ENCODE measurements at places on chromosomes 11 and 22.

DNA sequence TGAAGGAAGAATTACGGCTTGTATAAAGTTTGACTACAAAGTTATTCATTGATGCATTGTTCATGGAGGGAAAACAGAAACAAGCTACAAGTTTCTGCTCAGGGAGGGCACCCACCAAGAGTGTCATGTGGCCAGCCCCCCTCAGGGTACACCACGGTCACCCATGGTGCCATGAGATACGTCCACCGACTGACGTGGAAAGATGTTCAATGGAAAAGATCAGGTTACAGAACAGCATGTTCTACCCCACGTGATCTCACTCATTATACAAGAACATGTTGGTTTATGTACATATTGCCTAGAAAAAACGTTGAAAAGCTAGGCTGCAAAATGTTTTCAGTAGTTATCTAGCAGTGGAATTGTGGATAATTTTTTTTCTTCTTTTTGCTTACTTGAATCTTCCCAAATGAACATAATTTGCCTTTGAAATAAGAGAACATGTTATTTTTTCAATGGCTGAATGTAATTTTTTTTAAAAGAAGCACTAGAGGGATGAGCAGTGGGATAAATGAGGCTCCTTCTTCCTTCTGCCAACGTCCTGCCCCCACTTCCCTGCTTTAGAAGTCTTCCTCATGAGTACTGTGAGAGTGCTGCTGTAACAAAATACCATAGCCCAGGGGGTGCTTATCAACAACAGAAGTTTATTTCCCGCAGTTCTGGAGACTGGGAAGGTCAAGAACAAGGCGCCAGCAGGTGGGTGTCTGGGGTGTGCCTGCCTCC, 22.5 kb downstream of the RCN1 start:
- DNase-seq, result no peak

GRCh38 chr11:37496201-37496600, 898.2 kb upstream of the RAG2 start:
- DNase-seq, result no peak

- DNase-seq, result no peak
These were observed 253.2 kb downstream of the LARGE1 start for GRCh38 chr22:33666961-33667619.

GRCh38 chr22:25172153-25172552, 27.5 kb upstream of the CRYBB3 start:
- DNase-seq, result peak; percentile 73

DNA sequence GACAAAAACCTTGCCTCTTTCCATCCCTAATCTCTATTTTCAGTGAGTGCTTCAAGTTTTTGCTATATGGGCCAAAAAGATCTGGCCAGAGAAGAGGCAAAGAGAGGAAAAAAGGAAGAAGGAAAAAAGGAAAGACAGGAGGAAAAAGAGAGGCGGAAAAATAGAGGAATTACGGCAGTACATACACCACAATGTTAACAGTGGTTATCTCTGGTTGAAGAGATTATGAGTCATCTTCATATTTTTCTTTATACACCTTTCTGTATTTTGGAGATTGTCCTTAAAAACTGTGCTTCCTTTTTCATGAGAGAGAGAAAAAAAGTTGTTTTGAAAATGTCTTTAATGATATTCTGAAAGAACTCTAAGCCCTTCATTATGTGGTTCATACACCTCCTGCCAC, 133.7 kb downstream of the SBF2 start:
- DNase-seq, result no peak

- DNase-seq, result no peak
These were observed 10.0 kb downstream of the PRR33 start for GRCh38 chr11:1881442-1882264.

DNA sequence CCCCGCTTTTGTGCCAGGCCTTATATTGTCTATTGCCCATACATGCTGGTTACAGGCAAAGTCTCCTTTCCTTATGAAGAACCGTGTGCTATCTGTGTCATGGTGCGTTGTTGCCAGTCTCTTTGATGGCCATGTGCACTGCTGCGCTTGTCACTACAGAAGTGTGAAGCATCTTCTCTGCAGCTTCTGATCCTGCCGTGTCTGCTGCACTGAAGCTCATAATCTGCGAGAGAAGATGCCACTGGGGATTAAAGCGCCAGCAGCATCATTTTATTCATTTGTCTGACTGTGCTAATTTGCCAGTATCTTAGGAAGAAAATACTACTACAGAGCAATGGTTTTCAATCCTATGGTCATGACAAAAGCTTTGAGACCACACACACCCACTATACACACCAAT, 330.1 kb downstream of the FAT3 start:
- DNase-seq, result no peak

DNA sequence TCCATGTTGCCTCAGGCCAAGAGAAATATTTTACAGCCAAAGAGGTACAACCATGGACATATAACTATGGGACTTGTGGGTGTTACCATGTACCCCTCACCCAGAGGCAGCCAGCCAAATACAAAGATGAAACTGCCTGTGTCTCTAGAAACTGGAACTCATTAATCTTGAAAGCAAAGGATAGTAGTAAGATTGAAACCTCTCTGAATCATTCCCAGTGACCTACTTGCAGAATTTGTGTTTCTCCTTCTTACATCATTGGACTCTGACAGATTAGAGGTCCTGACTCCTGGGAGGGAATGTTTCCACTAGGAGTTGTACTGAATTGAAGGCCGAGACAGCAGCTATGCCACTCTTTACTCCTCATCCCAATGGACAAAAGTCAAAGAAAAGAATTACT, 257.4 kb upstream of the UBASH3B start:
- DNase-seq, result no peak

DNA sequence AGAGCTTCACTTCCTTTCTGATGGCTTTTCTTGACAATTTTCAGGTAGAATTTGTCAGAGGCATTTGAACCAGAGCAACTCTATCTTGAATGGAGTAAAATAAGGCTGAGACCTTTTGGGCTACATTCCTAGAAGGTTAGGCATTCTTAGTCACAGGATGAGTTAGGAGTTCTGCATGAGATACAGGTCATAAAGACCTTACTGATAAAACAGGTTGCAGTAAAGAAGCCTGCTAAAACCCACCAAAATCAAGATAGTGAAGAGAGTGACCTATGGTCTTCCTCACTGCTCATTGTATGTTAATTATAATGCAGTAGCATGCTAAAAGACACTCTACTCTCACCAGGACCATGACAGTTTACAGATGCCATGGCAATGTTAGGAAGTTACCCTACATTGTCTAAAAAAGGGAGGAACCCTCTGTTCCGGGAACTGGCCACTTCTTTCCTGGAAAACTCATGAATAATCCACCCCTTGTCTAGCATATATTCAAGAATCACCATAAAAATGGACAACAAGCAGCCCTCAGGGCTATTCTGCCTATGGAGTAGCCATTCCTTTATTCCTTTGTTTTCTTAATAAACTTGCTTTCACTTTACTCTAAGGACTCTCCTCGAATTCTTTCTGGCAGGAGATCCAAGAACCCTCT, 1519.7 kb upstream of the TENM4 start:
- no peak for DNase-seq

DNA sequence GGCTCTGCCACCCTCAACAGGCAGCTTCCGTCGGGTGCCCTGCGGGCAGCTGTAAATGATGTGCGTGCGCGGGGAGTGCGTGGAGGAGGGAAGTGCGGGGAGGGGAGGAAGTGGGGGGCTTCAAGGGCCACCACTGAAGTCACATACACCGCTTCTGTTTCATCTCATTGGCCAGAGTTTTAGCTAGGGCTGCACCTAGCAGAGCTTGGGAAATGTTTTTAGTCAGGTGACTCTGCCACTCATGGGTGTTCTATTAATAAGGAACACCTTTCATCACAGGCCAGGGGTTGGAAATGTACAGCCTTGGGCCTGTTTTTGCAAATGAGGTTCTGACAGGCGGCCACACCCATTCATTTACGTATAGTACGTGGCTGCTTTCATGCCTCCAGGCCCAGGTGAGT, 14.6 kb downstream of the FAM118A start:
- DNase-seq, result no peak

GRCh38 chr22:33542153-33542552, 378.1 kb downstream of the LARGE1 start:
- DNase-seq, result no peak

DNA sequence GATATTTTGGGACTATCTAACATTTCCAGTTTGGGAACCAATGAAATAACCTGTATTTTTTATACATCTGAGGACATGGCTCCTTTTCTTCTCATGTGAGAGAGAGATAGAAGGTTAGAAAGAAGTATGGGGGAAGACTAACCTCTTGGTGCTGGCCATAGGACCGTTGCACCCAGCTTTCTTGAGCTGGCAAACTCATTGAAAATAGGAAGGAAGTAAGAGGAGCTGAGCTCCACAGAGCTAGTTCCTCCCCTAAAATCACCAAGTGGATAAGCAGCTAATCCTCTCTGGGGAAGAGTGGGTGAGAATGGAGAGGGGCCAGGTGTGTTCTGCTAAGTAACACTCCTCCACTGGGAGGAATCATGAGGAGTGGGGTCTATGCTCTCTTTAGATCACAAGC, 387.4 kb upstream of the CADM1 start:
- DNase-seq, result no peak

DNA sequence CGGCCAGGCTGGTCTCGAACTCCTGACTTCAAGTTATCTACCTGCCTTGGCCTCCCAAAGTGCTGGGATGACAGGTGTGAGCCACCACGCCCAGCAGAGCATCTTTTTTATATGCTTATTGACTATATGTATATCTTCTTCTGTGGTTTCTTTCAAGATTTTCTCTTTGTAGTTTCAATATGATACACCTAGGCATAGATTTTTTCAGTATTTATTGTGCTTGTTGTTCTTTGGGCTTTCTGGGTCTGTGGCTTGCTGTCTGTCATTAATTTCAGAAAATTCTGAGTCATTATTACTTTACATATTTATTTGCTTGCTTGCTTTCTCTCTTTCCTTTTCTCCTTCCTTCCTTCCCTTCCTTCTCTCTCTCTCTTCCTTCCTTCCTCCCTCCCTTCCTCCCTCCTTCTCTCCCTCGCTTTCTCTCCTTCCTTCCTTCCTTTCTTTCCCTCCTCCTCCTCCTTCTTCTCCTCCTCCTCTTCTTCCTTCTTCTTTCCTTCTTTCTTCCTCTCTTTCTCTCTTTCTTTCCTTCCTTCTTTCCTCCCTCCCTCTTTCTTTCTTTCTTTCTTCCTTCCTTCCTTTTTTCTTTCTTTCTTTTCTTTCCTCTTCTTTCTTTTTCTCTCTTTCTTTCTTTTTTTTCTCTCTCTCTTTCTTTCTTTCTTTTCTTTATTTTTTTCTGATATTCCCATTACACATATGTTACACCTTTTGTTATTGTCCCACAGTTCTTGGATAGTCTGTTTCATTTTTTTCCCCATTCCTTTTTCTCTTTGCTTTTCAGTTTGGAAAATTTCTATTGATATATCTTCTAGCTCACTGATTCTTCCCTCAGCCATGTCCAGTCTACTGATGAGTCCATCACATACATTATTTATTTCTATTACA, 10.9 kb upstream of the DCHS1 start:
- no peak for DNase-seq

DNA sequence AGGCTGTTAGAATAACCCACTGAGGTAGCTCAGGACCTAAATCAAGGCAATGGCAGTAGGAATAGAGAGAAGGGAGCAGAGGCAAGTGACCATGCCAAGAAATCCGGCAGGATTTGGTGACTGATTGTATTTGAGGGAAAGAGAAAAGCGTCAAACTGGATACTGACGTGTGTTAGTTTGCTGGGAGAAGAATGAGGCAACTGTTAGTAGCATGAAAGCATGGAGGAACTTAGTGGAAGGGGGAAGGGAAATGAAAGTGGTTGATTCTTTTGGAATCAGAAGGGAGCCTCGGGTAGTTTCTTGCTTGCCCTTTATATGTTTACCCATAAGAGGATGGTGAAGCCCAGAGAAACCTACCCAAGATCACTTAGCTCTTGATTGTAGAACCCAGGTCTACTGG, 8.3 kb downstream of the PPFIBP2 start:
- no peak for DNase-seq

GRCh38 chr11:27317751-27318150, 45.3 kb downstream of the CCDC34 start:
- DNase-seq, result no peak

DNA sequence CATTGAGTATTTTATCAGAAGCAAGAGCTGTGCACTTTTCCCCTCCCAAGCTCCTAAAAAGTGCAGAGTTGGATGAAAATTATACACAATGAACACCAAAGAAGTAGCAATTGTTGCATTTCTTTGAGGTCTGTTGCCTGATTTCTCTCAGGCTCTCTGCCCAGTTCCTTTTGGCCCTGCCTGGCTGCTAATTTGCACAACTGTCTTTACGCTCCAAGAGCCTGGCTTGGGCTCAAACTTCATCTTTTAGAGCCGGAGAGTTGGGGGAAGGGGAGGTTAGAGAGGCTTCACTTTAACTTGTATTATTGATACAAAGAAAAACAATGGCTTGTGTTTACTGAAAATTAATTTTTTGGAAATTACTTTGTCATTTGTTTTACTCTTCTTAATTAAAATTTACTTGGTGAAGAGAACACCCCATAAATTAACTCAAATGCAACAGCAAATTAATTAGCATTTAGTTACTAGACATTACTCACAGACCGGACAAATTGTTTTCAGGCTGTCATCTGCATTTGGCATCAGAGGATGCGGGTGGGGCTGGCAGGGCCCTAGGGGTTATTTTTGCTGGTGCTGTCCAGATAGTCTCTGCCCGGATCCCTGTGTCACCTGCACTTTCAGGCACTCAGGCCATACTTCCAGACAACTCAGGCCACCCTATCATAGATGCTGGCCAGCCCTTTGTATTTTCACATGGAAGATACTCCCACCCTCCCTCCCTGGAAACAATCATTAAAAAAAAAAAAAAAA, 407.3 kb downstream of the NXPE2 start:
- no peak for DNase-seq

- DNase-seq, result no peak
These were observed 187.8 kb downstream of the CHST1 start for GRCh38 chr11:45477588-45477987.

- DNase-seq, result peak; percentile 3
These were observed 9.1 kb downstream of the TSPAN32 start for GRCh38 chr11:2310786-2311352.

GRCh38 chr11:35487532-35488078, 37.8 kb downstream of the PAMR1 start:
- DNase-seq, result no peak

- no peak for DNase-seq
These were observed 92.8 kb downstream of the TEAD1 start for GRCh38 chr11:12767027-12767426.

DNA sequence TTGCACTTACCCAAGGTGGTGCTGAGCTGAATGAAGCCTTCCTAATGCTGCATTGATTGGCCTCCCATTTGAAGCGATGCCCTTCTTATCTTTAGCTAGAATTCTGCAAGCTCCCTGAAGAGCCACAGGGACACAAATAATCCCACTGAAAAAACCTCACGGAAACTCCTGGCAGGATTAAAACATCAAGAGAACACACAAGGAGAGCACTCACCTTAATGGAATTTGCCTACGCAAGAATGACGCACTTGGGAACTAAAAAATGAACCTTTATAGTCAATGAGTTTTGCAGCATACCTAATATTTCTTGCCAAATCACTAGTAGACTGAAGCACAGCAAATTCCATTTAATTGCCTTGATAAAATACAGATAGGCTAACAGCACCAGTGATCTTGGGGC, 232.8 kb upstream of the UBASH3B start:
- DNase-seq, result no peak
